ENCODE measurements at places on chromosomes 2 and 18.

GRCh38 chr18:45008694-45009413, 328.2 kb downstream of the SETBP1 start:
- DNase-seq: no peak

DNA sequence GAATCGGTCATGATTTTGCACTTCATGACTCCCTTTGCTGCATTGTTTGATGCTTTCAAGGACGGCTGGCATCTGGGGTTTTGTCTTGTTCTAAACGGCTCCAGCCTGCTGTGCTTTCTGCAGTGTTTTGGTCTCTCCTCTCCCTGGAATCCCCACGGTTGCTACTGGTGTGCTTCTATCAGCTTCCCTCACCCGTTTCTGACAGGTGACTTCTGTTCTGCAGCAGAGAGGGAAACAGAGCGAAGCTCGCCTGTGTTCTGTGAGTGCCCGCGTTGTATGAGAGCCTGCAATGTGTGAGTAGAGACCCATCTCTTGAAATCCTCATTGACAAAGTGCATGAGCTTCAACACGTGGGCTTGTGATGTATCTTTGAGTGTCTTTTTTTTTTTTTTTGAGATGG, 102.8 kb downstream of the DCDC2C start:
- DNase-seq: no peak

DNA sequence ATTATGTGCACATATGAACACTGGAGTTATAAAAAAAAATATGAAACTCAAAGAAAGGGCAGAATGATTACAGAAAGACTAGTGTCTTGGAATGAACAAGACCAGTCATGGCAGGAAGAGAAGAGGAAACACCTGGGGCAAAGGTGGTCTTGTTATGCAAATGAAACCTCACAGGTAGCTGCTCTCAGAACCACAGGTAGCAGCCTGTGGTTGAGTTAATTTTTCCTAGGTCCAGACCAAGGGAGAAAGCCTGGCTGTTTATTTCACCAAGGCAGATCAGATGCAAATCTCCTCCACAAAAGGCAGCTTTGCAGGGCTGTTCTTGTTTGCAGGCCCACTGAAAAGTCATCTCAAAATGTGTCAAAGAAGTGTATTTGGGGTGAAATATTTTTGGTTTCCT, 785.8 kb downstream of the RNF144A start:
- no peak for DNase-seq

DNA sequence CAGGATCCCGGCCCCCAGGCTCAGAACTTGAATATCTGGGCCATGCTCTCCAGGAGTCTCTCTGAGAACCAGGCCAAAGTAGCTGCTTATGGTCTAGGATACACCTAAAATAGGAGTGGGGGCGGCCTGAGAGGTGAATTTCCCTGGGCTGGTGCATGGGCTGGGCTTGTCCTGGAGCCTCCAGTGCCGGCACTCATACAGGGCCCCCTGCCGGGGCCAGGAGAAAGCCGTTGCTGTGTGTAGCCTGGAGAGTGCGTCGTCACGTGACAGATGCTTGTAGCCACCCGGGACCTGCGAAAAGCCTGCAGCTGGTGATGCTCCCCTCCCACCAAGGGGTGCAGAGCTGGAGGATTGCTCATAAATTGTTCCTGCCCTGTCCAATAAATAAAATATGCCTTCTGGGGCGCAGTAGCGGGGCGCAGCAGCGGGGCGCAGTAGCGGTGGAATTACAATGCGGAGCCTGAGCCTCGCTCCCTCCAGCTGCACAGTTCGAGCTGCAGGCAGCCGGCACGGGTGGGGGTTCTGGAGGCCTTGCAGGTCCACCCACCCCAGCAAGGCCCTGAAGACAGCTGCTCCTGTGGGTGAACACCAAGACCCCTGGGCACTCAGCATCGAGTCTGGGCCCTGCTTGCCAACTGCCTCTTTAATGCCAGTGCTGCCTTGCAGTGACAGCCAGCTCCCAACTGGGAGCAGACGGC, 289.9 kb downstream of the NDUFA10 start:
- DNase-seq: no peak

DNA sequence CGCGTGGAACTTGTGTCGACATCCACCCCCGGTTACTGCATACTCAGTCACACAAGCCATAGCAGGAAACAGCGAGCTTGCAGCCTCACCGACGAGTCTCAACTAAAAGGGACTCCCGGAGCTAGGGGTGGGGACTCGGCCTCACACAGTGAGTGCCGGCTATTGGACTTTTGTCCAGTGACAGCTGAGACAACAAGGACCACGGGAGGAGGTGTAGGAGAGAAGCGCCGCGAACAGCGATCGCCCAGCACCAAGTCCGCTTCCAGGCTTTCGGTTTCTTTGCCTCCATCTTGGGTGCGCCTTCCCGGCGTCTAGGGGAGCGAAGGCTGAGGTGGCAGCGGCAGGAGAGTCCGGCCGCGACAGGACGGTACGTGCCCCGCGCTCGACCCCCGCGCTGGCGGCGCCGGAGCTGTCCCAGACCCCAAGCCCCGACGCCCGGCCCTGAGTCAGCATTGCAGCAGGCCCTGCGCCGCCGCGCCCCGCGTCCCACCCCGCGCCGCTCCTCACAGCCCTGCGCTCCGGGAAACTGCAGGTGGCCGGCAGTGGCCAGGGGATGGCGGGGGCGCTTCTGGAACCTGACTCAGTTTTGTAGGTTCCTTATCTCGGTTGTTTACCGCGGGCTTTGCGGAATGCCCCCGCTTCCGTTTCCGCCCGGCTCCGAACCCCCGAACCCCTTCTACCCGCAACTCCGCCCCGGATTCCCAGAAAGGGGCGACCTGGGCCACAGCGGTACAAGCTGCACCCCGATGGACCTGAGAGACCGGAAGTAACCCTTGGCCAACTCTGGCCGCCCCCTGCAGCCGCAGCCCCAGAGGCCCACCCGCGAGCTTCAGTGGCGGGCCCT, at the start of gene CFLAR:
Gene CFLAR, plus strand, starts transcription at position 50 of the 844 bp plus-strand sequence. CDS start 13,702 bp downstream, outside the sequence.
- DNase-seq: peak; percentile 93
